ENCODE measurements at places on chromosomes 2 and 18. TPM values are rescaled to one million over a fixed set of nuclear protein-coding genes. Genes with fewer than 3 reads are reported as not detected.
A peak's percentile ranks its signal among the peaks of the same experiment; 100 is the strongest.

RASGRP3 gene
- 13.6 TPM for total RNA-seq

POTEI gene
- total RNA-seq, result not detected

PER2 gene
- 22.7 TPM for total RNA-seq

DTNA gene
- 21.8 TPM for total RNA-seq

TLX2 gene
- total RNA-seq, result not detected

RTTN gene
- total RNA-seq, result 13.0 TPM

RBMS1 gene
- total RNA-seq, result 102 TPM

PMS1 gene
- 17.4 TPM for total RNA-seq

PPIL3 gene
- total RNA-seq, result 31.2 TPM

GRCh38 chr2:28391564-28392296 lies 928 bp upstream of the FOSL2 start:
- DNase-seq, result peak; percentile 95

DNA sequence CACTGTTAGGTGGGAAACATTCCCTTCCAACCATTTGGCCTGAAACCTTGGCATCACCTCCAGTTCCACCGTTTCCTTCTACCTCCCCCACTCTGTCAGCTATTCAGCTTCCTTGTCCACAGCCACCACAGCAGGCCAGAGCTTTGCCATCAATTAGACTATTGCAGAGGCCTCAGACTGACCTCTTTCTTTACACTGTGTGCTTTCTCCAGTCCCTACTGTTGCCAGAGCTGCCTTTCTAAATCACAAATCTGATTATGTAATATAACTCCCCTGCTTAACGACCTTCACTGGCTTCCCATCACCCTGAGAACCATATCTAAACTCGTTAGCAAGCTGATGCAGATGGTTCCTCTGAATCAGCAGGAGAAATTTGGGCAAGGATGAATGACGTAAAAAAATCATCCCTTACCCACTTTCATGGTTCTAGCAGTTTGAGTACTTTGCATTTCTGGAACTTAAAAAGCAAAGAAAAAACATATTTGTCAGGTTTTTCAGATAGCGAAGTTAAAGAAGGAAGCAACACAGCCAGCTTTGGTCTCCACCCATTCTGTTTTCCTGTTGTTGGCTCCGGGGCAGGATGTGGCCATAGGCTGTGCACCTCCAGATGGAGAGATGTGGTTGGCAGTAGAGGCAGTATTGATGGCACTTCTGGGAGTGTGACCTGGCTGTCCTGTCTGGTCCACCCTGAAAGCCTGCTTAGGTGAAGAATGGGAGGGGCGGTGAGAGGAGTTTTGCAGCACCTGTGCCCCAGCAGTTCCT lies 422.1 kb downstream of the PARD3B start:
- DNase-seq, result no peak

GRCh38 chr2:1910592-1911246 lies 166.4 kb upstream of the PXDN start:
- no peak for DNase-seq

- DNase-seq, result peak; percentile 41
Observed at GRCh38 chr2:10009271-10009810, 34.0 kb upstream of the KLF11 start.

DNA sequence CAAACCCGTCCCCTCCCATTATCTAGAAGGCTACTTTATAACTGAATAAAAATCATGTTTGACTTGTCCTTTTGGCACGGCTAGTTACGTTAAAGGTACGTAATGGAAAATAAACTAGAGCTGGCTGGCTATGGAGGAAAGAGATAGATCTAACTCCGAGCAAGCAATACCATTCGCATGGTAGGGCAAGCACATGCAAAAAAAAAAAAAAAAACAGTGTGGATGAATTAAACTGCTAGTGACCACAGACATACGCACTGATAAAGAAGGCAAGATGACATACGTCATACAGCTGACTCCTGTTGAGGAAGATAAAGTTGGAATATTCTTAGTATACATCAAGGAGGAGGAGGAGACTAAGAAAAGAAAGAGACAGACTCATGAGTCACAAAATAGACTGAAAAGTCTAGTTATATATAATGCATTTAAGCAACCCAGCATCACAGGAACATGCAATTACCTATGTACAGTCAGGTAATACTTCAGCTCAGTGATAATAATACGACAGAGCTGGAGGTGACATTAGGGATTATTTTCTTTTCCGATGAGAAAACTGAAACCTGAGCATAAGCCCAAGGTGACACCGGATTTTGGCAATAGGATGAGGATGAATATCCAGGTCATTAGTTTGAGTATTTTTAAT lies 37.9 kb upstream of the NARS1 start:
- no peak for DNase-seq

GRCh38 chr2:189015359-189015758 lies 41.2 kb downstream of the COL3A1 start:
- DNase-seq, result no peak

DNA sequence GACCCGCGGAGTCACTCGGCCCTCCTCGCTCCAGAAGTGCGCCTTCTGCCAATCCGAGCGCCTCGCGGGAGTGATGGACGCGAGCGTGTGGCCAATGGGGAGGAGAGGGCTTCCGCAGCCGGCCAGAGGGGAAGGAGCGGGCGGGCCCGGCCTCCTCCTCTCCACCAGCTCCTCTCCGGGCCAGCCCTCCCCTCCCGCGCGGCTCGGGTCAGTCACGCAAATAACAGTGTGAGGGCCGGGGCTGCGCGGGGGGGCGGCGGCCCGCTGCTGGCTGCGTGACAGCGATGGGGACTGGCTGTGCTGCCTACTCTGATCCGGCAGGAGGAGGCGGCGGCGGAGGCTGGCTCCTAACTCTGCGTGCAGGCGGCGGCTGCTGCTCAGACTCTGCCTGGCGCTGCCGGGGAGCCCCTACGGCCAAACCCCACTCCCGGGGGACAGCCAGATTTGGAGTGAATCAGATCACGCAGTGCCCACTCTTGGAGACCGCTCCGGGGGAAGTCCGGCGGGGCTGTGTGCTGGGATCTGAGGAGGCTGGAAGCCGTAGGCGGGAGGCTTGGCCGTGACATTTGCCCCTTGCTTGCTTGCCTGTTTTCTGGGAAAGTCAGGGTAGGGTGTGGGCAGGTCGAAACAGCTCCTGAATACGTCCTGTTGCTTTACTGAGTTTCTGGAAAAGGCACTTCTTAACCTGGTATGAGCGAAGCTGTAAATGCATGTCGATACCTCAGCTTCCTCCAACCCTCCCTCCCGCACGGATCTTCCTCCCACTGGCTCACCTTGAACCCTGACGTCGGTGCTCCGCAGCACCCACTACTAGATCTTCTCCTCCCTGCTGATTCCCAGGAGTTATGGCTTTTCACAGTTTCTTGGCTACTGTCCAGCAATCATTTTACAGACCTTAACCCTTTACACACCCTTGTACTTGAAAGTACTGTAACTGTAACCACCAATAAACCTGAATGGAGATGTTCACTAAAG lies 97.9 kb upstream of the SERTAD2 start:
- DNase-seq, result no peak

DNA sequence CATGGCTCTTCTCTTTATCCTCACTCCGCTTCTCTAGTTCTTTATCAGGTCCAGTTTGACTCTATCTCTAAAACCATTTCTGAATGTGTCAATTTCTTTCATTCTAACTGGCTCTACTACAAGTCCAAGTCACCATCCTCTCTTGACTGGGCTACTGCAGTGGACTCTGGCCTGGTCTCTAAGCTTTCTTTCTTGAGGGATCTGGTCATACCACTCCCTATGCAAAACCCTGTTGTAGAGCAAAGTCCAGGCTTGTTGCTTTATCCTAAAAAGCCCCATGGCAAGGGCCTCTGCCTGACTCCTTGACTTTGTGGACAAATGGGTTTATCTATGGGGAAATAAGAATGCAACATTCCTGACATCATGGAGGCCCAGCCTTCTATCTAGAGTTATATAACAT lies 87.1 kb downstream of the BCL2L11 start:
- no peak for DNase-seq

- DNase-seq, result no peak
Observed at GRCh38 chr18:74155276-74155675, 7.0 kb downstream of the TIMM21 start.

GRCh38 chr2:55875434-55876135 lies 48.0 kb downstream of the EFEMP1 start:
- DNase-seq, result no peak

GRCh38 chr18:48554610-48555400 lies 16.0 kb downstream of the CTIF start:
- DNase-seq, result peak; percentile 8

- DNase-seq, result no peak
Observed at GRCh38 chr2:7881466-7881865, 800.4 kb upstream of the ID2 start.

- no peak for DNase-seq
Observed at GRCh38 chr18:47036298-47036874, 965 bp upstream of the ELOA2 start.

Measured in upper lobe of right lung (tissue), 1 donor.